ENCODE measurements at places on chromosomes 4 and X. TPM values are rescaled to one million over a fixed set of nuclear protein-coding genes. Genes with fewer than 3 reads are reported as not detected.

DNA sequence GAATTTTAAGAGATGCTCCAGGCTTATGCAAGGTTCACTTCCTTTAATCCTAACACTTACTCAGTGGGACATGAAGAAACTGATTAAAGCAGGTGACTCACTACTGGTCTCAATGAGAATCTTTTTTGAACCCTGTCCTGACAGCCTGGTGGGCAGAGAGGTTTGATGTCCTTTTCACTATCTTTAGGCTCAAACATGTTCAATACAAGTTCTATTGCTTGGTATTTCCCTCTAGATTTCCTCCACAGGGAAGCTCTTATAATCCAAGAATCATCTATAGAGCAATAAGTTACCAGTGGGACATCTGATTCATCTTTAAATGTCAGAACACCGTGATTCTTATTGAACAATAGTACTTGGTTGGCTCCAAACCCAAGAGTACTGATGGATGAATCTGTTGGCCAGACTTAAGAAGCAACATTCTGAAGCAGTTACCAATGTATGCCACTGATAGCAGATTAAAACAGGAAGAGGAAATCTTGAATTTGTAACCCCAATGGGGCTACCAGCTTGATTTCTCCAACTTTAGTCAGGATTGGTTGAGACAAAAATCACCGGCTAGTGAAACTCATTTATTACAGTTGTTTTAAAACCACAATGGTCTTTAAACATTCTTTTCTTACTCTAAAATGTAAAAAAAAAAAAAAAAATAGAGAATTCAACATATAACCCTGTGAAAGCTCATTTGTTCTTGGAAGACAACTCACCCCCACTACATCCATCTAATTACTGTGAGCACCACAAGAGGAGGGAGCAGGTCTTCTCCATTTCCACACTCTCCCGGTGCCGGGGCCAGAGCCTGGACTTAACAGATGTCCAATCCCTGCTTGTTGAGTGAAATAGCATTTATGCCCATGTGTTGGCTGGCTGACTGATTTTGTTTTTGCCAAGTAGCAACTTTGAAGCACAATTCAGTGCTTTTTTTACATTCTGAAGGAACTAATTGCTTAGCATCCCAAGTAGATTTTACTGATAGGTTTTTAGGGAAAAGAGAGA, 43.3 kb downstream of the FGFBP1 start:
- DNase-seq = no peak
- peaks cover 18% of the 10 kb centered on the region for H3K4me1 ChIP-seq
- H3K27ac ChIP-seq = no peak overlapping the region

DNA sequence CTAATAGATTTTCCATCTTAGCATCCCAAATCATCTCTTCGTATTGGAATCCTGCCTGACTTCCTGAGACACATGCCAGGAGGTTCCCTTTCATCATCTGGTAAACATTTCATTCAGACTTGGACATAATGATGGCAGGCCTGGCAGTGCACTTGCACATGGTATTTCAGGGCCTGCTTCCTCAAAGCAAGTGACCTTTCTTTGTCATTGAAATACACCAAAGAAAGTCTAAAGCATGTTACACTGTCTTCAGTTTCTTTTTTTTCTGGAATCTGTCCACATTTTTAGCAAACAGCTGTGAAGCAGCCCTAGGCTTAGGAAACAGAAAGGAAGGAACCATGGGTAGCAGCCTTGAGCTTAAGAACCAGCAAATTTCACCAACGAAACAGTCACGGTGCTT, 205.9 kb upstream of the VCX start:
- no peaks in the 10 kb centered on the region for H3K27me3 ChIP-seq
- no peak overlapping the region for H3K4me3 ChIP-seq
- no peak for DNase-seq
- no peak overlapping the region for H3K27ac ChIP-seq
- H3K4me1 ChIP-seq = no peaks in the 10 kb centered on the region
- H3K36me3 ChIP-seq = no peaks in the 10 kb centered on the region

AFP gene
- total RNA-seq = not detected

DNA sequence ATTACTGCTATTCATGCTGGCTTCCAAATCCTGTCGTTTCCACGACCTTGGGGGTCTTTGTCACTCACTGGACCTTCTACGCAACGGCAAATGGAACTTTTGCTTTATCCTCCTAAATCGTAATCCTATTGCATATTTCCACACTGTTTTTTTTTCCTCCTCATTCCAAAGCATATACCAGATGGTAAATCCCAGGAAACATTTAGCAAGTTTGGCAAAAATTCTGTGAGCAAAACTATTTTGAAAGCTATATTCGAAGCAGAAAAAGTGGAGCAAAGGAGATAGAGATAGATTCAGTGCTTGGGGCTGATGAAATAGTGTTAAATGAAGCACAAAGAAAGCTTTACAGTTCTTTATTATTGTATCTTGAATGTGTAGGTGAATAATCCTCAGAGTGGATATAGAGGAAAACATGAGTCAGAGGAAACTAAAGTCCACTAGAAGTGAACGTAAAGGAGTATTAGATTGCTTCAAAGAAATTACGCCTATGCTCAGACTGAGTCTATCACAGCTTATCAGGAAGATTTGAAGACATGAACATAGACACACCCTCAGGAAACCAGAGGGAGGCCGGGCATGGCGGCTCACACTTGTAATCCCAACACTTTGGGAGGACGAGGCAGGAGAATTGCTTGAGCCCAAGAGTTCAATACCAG, 50.2 kb upstream of the FAM9A start:
- H3K27ac ChIP-seq = no peak overlapping the region
- no peaks in the 10 kb centered on the region for H3K4me1 ChIP-seq
- H3K36me3 ChIP-seq = no peaks in the 10 kb centered on the region
- H3K27me3 ChIP-seq = peaks cover 6% of the 10 kb centered on the region
- no peak overlapping the region for H3K4me3 ChIP-seq
- DNase-seq = no peak

- H3K4me3 ChIP-seq = no peak overlapping the region
- H3K4me1 ChIP-seq = no peaks in the 10 kb centered on the region
- H3K27me3 ChIP-seq = no peaks in the 10 kb centered on the region
- H3K36me3 ChIP-seq = peaks cover 10% of the 10 kb centered on the region
- no peak for DNase-seq
- H3K27ac ChIP-seq = no peak overlapping the region
These were observed 33.0 kb upstream of the PGRMC2 start for GRCh38 chr4:128320656-128321055.

EOLA1 gene
- 22.8 TPM for total RNA-seq

DNA sequence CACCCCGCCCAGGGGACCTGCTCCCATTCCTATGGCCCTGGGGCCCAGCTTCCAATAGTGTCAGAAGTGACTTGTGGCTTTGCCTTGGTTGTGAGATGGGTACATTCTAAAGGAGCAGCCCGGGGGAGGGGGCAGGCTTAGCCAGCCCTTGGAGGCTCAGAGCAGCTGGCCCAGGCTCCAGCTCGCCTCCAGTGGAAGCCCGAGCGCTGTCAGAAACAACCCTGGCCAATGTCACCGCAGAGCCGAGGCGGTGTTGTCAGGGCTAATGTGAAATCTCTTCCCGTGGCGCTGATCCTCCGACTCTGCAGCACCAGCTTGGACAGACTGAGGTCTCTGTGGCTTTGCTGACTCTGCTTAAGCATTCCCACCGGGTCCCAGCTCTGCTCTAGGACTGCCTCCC, 29.2 kb upstream of the ZNF81 start:
- H3K4me3 ChIP-seq = no peak overlapping the region
- no peaks in the 10 kb centered on the region for H3K4me1 ChIP-seq
- H3K27ac ChIP-seq = no peak overlapping the region
- H3K27me3 ChIP-seq = no peaks in the 10 kb centered on the region

EDA gene
- total RNA-seq = not detected

DNA sequence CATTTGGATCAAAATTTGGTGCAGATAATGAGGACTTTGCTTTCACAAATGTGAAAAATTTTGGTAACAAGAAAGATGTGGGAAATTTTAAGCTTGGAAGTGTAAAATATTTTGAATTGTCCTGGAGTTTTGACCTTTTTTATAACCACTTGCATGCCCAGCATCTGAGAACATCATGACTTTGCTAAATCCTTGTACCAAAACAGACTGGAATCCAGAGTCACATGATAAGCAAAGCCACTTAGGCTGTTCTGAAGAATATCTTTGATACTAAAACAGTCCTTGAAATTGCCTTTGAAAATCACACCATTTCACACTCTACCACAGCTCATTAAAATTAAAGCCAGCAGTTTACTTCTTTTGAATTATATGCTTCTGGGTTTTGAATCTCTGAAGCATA, 2.5 kb upstream of the PPM1K start:
- H3K36me3 ChIP-seq = peaks cover 10% of the 10 kb centered on the region
- no peak overlapping the region for H3K4me3 ChIP-seq
- H3K4me1 ChIP-seq = peaks cover 34% of the 10 kb centered on the region

DNA sequence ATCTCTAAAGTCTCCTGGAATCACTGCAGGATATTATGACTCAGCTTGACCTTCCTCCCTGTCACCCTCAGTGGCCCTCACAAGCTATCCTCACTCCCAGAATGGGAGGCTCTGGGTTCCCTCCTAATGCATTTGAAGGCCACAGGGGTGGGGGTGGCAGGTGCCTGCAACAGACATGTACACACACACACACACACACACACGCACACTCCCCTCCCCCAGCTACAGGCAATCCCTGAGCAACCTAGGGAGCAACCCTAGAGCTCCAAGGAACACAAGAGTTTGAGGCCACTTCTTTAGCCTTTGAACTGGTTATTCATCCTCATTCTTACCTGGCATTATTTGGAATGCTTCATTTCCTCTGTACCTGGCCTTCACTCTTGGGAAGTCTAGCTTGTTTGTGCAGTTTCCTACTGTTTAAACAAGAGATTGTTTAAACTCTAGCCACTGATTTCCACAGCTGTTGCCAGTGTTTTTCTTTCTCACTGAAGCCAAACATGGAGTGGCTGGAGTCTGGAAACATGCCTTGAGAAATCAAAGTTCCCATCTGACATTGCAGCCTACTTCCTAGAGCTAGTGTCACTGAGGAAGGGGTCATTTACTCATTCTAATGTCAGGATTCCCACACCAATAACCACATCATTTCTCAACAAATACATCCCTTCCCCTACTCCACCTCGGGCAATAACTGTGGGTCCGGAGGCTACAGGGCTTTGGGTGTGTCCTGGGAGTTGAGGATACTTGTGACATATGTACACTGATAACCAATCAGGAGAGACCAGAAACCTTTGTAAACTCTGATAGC, 37.7 kb downstream of the MAOA start:
- DNase-seq = no peak
- no peak overlapping the region for H3K27ac ChIP-seq
- H3K4me1 ChIP-seq = no peaks in the 10 kb centered on the region
- no peaks in the 10 kb centered on the region for H3K27me3 ChIP-seq

RBMX2 gene
- 23.6 TPM for total RNA-seq

TRAM1L1 gene
- total RNA-seq = not detected

DNA sequence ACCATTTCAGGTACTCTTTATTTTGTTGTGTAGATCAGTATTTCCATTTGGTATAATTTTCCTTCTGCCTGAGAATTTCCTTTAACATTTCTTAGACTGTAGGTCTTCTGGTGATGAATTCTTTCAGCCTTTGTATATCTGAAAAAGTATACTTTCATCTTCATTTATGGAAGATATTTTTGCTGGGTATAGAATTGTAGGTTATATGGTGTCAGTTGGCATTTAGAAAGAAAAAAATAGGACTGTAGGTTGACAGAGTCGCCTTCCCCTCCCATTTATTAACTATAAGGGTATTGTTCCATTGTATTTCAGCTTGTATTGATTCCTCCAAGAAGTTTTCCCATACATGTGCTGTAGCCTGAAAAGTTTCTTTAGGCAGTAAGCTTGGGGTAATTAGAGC, 71.9 kb downstream of the KDM6A start:
- no peaks in the 10 kb centered on the region for H3K27me3 ChIP-seq
- H3K4me1 ChIP-seq = peaks cover 12% of the 10 kb centered on the region
- no peak overlapping the region for H3K27ac ChIP-seq
- no peak for DNase-seq
- H3K4me3 ChIP-seq = no peak overlapping the region

All from activated B cell treated with CpG ODN at 0.5 μM for 24 hours (primary cell).